ENCODE measurements at places on chromosomes 7 and 10. TPM values are rescaled to one million over a fixed set of nuclear protein-coding genes. Genes with fewer than 3 reads are reported as not detected.

- DNase-seq = no peak
Measured at GRCh38 chr7:157650131-157650631, 313.4 kb downstream of the DNAJB6 start.

- DNase-seq = no peak
Measured at GRCh38 chr10:79427965-79428364, 17.5 kb downstream of the ZCCHC24 start.

- no peak for DNase-seq
Measured at GRCh38 chr10:112768121-112768520, 181.9 kb upstream of the TCF7L2 start.

GRCh38 chr10:69934768-69935167 is 117.9 kb upstream of the MACROH2A2 start:
- no peak for DNase-seq

DNA sequence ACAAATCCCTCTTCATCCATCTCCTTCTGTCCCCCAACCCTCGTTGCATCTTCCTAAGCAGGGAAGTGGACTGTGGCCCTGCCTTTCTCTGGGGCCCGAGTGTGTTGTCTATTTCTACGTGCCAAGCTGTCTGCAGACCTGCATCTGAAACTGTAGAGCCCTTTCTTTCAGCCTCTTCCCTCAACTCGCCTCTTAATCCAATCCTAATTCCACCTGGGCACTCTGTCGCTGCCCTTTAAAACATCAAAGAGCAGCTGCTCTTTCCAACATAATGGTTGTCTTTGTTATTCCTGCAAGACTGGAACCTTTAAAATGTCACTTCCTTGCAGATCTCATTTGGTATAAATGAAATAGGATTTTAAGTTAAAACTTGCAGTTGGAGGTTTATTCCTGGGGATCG is 21.5 kb upstream of the ADAM12 start:
- DNase-seq = no peak

DNA sequence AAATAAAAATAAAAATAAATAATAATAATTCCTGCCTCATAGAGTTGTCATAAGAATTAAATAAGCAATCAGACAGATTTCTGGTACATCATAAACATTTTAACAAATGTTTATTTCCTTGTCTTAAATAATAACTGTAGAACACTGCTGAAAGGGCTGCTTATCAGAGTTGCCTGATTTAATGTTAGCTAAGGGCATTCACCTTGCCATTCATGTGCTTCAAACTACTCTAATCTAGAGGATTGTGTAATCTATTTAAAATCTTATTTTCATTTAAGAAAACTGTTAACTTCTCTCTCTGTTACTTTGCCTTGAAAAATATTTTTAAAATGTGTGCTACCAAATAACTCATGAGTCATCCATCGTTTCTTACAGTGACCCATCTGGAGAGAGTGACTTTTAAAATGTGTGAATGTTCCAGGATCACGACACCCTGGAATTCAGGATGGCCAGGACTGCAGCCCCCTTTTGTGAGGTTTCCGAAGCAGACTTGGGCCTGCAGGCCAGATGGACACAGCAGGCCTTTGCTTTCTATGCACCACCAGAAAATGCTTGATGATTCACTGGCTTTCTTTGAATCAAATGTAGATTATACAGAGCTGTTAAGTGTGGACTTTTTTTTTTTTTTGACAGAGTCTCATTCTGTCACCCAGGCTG is 109.1 kb upstream of the TNS3 start:
- no peak for DNase-seq

DNA sequence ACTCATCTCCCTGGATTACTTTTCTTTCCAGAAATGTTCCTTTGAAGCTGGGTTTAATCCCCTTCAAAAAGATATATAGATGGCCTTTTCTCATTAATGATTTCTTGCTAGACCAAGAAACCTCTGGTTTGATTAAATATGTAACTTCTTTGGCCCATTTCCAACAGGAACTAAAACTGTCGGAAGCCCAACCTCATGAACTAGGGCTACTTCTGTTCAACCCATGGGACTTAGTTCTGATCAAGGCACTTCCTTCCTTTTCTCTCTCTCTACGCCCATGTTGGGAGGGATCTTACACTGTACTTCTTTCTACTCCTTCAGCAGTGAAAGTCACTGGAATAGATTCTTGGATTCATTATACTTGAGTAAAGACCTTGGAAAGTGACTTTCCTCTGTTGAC is 83.6 kb downstream of the TMEM106B start:
- DNase-seq = no peak

DNA sequence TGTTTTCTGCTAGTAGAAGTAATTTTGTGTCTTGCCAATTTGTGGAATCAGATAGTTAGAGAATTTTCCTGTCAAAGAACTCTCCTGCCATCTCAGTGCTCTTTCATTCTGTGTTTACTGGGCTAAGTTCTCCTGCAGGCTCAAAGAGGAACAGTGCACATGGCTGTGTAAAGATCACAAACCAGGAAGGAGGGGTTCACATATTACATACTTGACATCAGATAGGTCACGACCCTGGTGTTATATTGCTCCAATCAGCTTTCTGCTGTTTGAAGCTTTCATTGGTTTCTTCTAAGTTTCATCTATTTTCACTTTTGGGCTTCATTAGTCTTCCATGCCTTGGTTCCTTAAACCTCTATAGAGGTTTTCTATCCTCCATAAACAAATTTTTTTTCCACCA is 13.5 kb upstream of the ELMO1 start:
- no peak for DNase-seq

GRCh38 chr7:82221152-82221674 is 222.4 kb downstream of the CACNA2D1 start:
- DNase-seq = no peak

- DNase-seq = peak; percentile 6
Measured at GRCh38 chr7:127252778-127253280, at the start of gene GRM8. TSS of gene GRM8 (minus strand) at chr7:127252941.

DNA sequence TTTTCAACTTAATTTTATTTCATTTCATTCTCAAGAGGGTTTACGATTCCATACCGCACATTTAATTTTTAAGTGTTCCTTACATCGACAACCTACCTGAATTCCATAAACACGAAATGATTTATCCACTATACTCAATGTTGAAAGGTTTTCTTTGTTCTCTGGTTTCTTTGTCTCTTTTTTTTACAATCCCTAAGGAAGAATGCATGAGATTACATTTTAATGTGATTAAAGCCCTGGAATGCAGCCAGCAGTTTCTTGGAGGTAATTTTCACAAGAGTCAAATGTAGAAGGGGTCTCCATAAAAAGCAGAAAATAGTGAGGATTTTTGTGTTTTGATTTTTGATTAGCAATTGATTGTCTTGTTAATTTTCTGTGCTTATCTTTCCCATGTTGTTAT is 59.2 kb upstream of the ADCY1 start:
- no peak for DNase-seq

GRCh38 chr7:40297741-40298311 is 163.0 kb downstream of the SUGCT start:
- DNase-seq = no peak

DNA sequence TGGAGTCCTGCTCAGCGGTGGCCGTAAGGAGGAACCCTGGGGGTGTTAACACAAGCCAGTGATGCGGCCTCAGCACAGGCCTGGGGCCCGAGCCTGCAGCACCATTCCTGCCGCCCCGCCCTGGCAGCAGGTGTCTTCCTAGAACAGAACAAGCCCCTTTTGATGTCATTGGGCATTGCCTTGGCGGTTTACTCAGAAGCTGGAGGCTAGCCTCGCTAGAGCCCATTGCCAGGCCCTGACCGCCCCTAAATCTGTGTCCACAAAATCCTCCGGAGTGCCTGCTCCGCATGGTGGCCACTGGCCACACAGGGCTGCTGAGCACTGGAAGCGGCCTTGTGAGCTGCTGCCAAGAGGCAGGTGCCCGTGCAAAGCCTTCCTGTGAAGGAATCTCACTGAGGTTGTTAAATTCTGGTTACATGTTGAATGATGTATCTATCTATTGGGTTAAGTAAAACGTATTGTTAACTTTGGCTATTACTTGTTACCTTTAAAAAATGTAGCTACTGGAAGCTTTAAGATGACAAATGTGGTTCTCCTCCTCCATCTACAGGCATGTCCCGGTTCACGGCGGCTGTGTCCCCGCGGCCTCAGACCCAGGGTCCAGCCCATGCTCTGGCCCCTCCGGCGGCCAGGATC is 1.2 kb upstream of the INPP5A start:
- DNase-seq = no peak

DNA sequence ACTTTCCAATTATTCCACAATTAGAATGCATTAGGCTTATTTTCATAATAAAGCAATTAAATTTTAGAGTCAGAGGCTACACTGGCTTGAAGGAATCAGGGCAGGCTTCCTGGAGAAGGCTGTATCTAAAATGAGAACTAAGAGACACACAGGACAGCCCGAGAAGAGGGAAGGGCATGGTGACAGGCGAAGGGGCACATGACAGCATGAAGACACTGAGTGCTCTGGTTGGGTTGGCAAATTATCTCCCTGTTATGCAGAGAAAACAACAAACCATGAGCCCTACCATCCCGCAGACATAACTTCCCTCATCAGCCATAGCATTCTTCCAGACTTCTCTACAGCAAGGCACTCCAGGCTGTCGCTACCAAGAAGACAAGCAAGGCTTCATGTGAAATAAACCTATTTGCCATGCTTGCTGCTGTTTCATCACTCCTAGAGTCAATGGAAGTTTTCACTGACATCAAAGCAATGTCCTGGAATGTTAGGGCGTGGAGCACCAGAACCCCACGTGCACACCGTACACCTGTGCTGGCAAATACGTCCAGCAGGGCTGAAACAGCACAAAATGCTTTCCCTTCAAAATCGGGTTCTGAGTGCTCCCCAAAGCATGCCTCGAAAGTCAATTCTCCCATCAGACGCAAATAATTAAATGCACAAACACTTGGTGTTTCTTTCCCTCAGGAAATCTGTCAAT is 21.3 kb downstream of the VOPP1 start:
- DNase-seq = no peak

DNA sequence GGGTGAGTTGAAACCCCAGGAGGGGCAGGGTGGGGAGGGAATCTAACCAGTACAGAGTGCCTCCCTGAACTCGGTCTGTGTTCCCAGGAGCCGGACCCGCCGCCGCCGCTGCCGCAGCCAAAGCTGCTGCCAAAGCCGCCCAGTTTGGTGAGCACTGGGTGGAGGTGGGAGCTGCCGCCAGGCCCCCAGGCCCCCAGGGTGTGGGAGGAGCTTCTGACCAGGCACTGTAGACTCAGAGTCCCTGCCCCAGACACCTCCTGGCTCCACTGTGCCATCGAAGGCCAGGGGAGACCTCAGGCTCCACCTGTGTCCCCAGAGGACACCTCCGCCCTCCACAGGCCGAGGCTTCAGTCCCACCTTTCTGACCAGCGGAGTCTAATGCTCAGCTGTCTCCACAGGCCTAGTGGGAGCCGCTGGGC is 20.4 kb upstream of the LIMK1 start:
- DNase-seq = no peak

GRB10 gene
- 2.8 TPM for total RNA-seq

NKX2-3 gene
- 0.05 TPM for total RNA-seq

KLLN gene
- 0.90 TPM for total RNA-seq

GAD2 gene
- under 0.01 TPM for total RNA-seq

CHCHD3 gene
- total RNA-seq = 56.6 TPM

GATA3 gene
- 6.5 TPM for total RNA-seq

WEE2 gene
- 0.05 TPM for total RNA-seq
